ENCODE measurements at places on chromosomes 2 and 18. TPM values are rescaled to one million over a fixed set of nuclear protein-coding genes. Genes with fewer than 3 reads are reported as not detected.

Gene SLC35F6
- 15.0 TPM for total RNA-seq

Gene WNT10A
- 49.8 TPM for total RNA-seq

Gene BMP10
- not detected for total RNA-seq

Gene ANTXR1
- total RNA-seq, result 0.11 TPM

Gene DSC2
- not detected for total RNA-seq

Gene IL1RL1
- total RNA-seq, result 0.79 TPM

Gene GALNT13
- total RNA-seq, result not detected

Gene REG1B
- total RNA-seq, result not detected

Gene ZDBF2
- 14.0 TPM for total RNA-seq

Gene NMUR1
- 0.15 TPM for total RNA-seq

Gene RSAD2
- total RNA-seq, result 4.5 TPM

Gene TCF7L1
- total RNA-seq, result not detected

Gene CRYGD
- total RNA-seq, result not detected

Gene AKAIN1
- total RNA-seq, result not detected

Gene ANKZF1
- total RNA-seq, result 109 TPM

Gene TPRKB
- total RNA-seq, result 37.5 TPM

Gene CABLES1
- total RNA-seq, result 2.7 TPM

Gene HOXD13
- total RNA-seq, result not detected

Gene FSHR
- total RNA-seq, result not detected

Gene MEP1B
- 0.11 TPM for total RNA-seq

Gene RAX
- total RNA-seq, result 0.24 TPM

Gene TMEM214
- total RNA-seq, result 81.5 TPM

Gene UGT1A10
- not detected for total RNA-seq

Gene MYCN
- total RNA-seq, result not detected

Gene C2orf68
- 21.6 TPM for total RNA-seq

Gene ICA1L
- total RNA-seq, result 2.0 TPM

Gene ALPI
- total RNA-seq, result not detected

Gene SLC5A6
- total RNA-seq, result 33.8 TPM

Gene PREPL
- 30.8 TPM for total RNA-seq

Gene CD8A
- total RNA-seq, result 0.80 TPM

Gene KCNG2
- not detected for total RNA-seq

Gene MAP3K19
- total RNA-seq, result not detected

Gene NEU2
- total RNA-seq, result not detected
